CD4-positive, alpha-beta T cell treated with Interleukin-21 for 1 hour (primary cell): ENCODE measurements at places on chromosomes 1 and 21.
A peak's percentile ranks its signal among the peaks of the same experiment; 100 is the strongest.

- no peak for DNase-seq
These were observed 66.4 kb upstream of the GALNT2 start for GRCh38 chr1:230000493-230001184.

DNA sequence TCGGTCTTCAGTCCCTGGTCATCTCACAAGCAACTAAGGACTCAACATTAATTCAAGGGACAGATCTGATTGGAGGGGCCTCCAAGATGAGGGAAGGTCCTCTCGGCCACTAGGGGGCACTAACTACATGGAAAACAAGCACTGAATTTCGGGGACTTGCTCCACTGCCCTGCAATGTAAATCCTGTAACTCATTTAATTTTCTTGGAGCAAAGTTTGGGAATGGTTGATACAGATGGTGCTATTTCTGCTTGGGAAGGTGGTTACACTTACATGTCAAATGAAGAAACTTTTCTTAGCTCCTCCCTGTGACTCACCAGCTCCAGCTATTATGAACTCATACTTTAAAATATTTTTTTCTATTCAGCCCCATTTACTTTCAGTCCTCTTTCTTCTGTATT, 97.4 kb upstream of the KCNJ15 start:
- DNase-seq = peak; percentile 40

DNA sequence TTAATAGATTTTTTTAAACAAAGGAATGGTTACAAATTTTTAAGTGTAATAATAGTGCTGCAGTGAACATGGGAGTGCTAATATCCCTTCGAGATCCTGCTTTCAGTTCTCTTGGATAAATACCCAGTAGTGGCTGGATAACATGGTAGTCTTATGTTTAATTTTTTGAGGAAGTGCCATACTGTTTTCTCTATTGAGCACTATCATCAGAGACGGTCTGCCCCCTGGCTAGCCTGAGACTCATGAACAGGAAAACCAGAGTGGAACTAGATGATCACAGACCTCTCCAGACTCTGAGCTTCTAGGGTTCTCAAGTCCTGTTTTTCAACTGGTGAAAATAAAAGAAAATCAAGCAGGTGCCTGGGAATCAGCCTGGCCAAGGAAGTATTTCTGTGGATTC, 97.3 kb upstream of the MARK1 start:
- no peak for DNase-seq

- DNase-seq = no peak
These were observed 2.3 kb upstream of the TIAM1 start for GRCh38 chr21:31346256-31346821.

DNA sequence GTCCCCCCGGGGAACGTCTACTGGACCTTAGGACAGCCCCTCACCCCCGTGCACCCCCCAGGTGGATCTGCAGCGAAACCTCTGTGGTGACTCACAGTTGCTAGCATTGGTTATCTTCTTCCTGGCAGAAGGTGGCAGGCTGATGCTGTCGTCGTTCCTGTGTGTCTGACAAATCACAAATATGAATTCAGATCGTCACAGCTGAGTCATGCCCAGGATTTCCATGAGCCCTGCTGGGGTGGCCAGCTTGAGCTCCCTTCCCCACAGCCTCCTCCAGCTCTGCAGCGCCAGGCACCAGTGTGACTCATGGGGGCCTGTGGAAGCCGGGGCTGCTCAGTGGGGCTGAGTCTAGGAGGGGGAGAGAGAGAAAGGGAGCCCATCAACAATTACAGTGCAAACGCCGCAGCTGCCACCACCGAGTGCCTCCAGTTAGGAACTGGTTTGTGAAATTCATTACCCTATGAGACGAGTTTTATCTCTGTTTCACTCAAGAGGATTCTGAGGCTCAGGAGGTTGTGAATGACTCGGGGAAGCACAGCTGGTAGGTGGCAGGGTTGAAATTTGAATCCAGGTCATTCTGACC, 197.9 kb downstream of the DYRK1A start:
- peak; percentile 89 for DNase-seq

DNA sequence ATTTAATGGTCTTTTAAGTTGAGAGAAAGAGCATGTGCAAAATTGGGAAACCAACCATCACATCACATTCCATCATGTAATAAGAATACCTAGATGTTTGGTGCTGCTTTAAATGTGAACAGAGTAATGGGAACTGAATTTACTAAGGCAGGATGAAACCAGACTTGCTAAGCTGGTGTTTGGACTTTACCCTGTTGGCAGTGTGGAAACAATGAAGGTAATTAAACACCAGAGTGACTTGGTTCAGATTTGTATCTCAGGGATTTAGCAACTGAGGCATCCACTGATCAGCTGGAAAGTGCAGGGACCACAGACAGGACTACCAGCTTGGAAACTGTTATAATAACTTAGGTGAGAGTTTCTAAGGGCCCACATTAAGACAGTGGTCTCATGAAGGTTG, 263.4 kb downstream of the OLFM3 start:
- no peak for DNase-seq

GRCh38 chr1:83029050-83029449, 969.9 kb downstream of the TTLL7 start:
- DNase-seq = no peak

DNA sequence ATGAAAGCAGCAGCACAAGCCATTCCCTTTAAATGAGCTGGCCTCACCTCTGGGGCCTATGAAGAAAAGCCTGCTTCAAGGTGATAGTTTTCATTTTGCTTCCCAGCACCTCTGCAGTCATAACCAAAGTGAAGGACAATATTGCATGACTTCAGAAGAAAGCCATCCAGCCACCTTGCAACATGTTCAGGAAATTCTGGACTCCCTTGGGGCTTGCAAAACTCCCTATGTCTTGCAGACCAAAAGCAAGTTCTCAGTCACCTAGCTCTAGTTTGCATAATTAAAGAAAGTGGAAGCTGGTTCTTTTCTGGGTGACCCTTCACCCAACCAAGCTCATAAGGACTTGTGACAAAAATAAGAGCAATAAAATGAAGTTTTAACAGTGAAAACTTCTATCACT, 87.6 kb downstream of the GFI1 start:
- no peak for DNase-seq

- no peak for DNase-seq
These were observed 98.1 kb downstream of the SEC16B start for GRCh38 chr1:177871613-177872307.

GRCh38 chr1:161159087-161159912, at the start of gene USP21:
USP21 (plus strand) TSS chr1:161159500; CDS start chr1:161160641, 1,141 bp downstream.
- DNase-seq = peak; percentile 94

DNA sequence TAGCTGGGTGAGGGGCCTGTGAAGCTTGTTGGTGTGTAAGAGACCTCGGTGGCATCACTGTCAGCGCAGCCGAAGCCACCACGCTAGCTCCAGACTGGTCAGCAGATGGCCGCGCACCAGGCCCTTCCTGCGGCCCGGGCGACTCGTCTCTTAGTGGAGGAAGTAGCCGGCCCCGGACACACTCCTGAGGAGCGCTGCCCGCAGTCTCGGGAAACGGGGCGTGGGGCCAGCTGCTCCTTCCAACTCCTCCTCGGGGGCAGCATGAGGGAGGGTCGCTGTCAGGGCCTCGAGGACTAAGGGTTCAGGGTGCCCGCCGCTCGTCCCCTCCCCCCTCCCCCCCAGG, 20.4 kb downstream of the H3-3A start:
- DNase-seq = no peak

GRCh38 chr1:30679201-30679975, 44.0 kb downstream of the MATN1 start:
- no peak for DNase-seq

DNA sequence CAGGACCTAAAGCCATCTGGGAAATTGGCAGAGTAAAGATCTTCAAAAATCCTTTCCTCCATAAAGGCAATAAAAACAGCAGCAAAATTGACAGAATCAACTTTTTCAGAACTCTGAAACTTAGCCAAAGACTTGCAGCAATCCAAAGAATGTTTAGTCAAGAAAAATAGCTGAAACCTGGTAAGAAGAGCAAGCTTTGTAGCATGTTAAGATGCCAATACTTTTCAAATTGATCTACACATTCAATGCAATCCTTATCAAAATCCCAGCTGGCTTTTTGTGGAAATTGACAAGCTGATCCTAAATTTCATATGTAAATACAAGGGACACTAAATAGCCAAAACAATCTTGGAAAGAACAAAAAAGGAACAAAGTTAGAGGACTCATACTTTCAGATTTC, 23.8 kb upstream of the FAM163A start:
- DNase-seq = no peak

DNA sequence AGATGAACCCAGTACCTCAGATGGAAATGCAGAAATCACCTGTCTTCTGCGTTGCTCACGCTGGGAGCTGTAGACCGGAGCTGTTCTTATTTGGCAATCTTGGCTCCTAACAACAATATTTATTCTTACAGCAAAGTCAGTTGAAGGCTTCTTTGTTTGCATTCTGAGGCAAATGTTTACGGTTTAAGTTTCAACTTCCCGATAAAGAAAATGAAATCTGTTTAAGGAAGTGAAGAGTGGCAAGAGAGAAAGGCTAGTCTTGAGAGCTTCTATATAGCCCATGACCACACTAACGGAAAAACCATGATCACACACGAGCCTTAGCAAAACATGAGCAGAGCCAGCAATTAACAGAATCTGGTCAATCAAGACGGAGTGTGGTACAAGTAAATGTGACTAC, 122.6 kb upstream of the ZNHIT6 start:
- no peak for DNase-seq

DNA sequence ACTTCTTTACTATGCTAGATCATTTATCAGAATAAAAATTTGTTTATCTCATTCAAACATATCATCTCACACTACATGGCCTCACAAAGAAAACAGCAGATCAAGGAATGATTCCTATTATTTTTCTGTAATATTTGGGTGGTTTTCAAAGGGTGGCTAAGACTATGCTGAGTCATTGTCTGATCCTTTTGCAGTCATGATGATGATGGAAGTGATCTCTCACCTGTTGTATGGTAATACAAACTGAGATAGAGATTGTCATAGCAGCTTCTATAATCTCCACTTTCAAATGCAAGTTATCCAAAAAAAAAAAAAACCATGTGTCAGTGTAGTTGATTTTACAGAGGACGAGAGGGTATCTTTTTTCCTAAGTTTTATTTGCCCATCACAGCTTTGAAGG, 37.2 kb upstream of the GBP5 start:
- no peak for DNase-seq

DNA sequence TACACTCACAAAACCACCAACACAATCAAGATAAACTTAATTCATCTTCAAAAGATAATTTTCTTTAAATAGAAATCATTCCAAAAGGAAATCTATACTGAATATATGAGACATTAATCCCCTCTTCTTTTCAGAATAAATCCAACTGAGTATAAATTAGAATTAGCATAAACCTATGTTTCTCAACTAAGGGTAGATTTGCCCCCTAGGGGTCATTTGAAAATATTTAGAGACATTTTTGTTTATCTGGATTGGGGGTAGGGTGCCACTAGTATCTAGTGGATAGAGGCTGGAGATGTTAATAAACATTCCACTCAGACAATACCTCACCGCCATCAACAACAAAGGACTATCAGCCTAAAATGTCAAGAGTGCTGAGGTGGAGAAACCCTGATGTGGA, 6.5 kb upstream of the TNFSF4 start:
- DNase-seq = no peak

DNA sequence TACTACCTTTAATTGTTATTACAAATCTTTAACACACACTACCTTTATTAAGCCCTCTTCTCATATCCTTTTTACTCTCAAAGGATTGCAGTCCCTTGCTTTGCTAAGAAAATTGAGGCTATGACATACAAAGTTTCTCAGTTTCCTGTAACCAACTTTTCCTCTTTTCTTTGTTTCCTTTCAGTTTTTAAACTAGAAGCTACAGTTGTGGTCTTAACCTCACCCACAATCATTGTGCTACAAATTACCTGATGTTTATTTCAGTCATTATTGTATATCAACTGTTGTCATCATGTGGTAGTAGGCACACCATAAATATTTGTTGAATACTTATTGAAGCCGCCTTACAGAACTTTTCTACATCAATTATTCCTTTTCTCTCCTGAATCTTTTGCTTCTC, 51.8 kb downstream of the SLAMF6 start:
- peak; percentile 28 for DNase-seq

DNA sequence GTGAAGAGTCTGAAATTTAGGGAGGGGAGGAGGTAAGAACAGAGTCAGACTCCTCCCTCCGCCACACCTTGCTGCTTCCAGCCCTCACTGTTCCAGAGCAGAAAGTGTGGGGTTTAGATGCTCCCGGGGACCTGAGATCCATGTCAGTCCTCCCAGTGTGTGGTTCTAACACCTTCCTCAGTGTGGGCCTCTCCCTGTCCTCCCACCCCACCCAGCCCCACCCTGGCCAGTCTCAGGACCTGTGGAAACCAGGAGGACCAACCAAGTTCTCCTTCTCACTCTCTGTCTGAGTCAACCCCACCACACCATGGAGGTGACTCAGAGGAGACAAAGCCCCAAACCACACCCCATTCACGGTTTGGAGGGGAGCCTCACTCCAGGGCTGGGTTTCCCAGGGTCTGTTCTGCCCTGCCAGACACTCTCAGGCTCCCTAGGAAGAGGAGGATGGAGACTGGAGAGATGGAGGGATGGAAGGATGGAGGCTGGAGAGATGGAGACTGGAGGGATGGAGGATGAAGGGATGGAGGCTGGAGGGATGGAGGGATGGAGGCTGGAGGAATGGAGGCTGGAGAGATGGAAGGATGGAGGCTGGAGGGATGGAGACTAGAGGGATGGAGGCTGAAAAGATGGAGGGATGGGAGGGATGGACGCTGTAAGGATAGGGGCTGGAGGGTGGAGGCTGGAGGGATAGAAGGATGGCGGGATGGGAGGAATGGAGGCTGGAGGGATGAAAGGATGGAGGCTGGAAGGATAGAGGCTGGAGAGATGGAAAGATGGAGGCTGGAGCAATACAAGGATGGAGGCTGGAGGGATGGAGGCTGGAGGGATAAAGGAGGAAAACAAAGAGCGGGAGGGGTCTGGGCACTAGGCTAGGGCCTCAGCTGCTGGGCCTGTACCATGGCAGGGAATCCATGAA, 100.9 kb upstream of the RUNX3 start:
- peak; percentile 74 for DNase-seq
